ENCODE measurements at places on chromosomes 16 and 17. TPM values are rescaled to one million over a fixed set of nuclear protein-coding genes. Genes with fewer than 3 reads are reported as not detected.

- H3K36me3 ChIP-seq, result no peaks in the 10 kb centered on the region
- no peak overlapping the region for H3K4me3 ChIP-seq
- H3K27ac ChIP-seq, result no peak overlapping the region
Measured at GRCh38 chr17:50283246-50283645, 9.0 kb downstream of the TMEM92 start.

DNA sequence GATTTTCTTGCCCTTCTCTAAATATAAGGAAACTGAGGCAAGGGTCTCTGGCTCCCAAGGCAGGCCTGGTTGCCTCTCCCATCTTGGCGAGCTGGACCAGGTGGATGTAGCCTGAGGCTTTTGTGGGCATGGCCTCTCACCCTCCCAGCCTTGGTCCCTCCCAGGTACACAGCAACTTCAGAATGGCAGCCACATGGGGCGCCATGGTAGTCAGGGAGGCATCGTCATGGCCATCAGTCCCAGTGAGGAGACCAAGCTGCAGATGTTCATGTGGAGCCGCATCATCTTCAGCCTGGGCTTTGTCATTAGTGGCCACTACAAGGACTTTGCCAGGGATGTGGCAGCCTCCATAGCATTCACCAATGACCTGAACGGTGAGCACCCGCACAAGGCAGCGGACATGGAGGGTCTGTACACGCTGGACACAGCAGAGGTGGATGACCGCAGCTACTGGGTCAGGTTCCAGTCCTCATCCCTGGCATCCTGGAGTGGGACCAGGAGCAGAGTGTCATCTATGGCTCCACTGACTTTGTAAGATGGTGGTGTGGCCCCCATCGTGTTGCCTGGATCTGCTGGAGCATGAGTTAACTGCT lies 165.8 kb upstream of the ZNF267 start:
- no peak overlapping the region for H3K4me3 ChIP-seq
- H3K36me3 ChIP-seq, result peaks cover 64% of the 10 kb centered on the region
- H3K27me3 ChIP-seq, result no peaks in the 10 kb centered on the region

The PDE6G gene
- total RNA-seq, result not detected

The PERCC1 gene
- not detected for total RNA-seq

The LRRC46 gene
- not detected for total RNA-seq

- H3K36me3 ChIP-seq, result no peaks in the 10 kb centered on the region
- DNase-seq, result peak; percentile 28
- H3K4me1 ChIP-seq, result no peaks in the 10 kb centered on the region
- H3K4me3 ChIP-seq, result no peak overlapping the region
Measured at GRCh38 chr16:3907586-3907985, 27.1 kb upstream of the CREBBP start.

The HOXB1 gene
- not detected for total RNA-seq

- H3K36me3 ChIP-seq, result no peaks in the 10 kb centered on the region
- H3K4me3 ChIP-seq, result no peak overlapping the region
- peaks cover 51% of the 10 kb centered on the region for H3K27me3 ChIP-seq
- H3K4me1 ChIP-seq, result no peaks in the 10 kb centered on the region
Measured at GRCh38 chr17:29012535-29012934, 6.7 kb upstream of the SEZ6 start.

GRCh38 chr16:53878216-53878615 lies 174.3 kb downstream of the FTO start:
- no peaks in the 10 kb centered on the region for H3K4me1 ChIP-seq
- H3K36me3 ChIP-seq, result peaks cover 20% of the 10 kb centered on the region
- no peak overlapping the region for H3K4me3 ChIP-seq
- H3K27me3 ChIP-seq, result no peaks in the 10 kb centered on the region
- H3K27ac ChIP-seq, result no peak overlapping the region

The SLC47A2 gene
- total RNA-seq, result 2.5 TPM

- peaks cover under 1% of the 10 kb centered on the region for H3K4me1 ChIP-seq
- no peak for DNase-seq
- no peaks in the 10 kb centered on the region for H3K27me3 ChIP-seq
Measured at GRCh38 chr17:58344047-58344790, 7.8 kb downstream of the SUPT4H1 start.

The MPP2 gene
- 2.7 TPM for total RNA-seq

DNA sequence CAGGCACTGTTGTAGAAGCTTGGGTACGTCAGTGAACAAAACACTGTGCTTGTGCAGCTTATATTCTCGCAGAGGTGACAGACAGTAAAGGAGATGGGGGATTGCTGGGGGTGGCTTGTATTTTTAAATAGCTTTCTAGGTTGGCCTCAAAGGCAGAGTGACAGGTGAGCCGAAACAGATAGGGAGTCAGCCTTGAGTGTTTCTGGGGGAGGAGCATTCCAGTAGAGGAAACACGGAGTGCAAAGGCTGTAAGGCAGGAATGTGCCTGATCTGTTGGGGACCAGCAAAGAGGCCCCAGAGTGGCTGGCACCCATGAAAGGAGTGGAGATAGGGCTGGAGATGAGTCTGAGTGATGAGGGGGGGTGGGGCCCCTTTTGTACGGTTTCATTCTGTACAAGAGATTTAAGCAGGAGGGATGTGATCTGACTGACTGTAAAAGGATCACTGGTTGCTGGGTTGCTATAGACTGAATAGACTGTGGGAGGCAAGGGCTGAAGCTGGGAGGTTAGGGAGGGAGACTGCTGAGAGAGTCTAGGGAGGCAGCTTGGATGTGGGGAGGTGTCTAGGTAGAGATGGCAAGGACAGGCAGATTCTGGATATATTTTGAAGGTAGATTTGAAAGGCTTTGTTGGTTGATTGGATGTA lies 15.2 kb downstream of the NUP93 start:
- H3K4me1 ChIP-seq, result peaks cover 55% of the 10 kb centered on the region
- no peak for DNase-seq
- no peak overlapping the region for H3K27ac ChIP-seq
- H3K4me3 ChIP-seq, result no peak overlapping the region

Measured in suprapubic skin (tissue), 4 donors.